CD4-positive, alpha-beta T cell treated with Interleukin-6 at 100 ng/mL for 8 hours (primary cell): ENCODE measurements at places on chromosomes 12 and 14.

GRCh38 chr12:38328306-38328895 lies 11.8 kb downstream of the ALG10B start:
- DNase-seq: peak; percentile 27

DNA sequence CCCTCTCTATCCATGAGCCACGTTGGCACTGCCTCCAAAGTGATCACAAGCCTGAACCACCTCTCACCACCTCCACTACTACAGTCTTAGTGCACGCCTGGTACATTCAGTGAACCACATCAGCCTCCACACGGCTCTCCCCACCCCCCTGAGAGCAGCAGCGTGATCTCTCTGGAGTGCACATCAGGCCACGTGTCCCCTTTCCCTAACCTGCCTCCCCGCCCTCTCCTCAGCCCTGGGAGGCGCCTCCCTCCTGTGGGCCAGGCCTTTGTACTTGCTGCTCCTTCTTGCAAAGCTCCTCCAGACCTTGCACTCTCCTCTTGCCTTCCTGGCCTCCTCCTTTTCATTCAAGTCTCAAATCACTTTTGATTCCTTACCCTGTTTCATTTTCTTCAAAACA lies 49.8 kb downstream of the SLC6A12 start:
- no peak for DNase-seq

- no peak for DNase-seq
Measured at GRCh38 chr14:70144046-70144445, 44.7 kb downstream of the SLC8A3 start.

- DNase-seq: no peak
Measured at GRCh38 chr12:29921307-29921706, 137.6 kb upstream of the TMTC1 start.

GRCh38 chr14:75654127-75654732 lies 6.4 kb downstream of the ERG28 start:
- peak; percentile 77 for DNase-seq

- DNase-seq: peak; percentile 53
Measured at GRCh38 chr12:9064201-9064814, 51.4 kb downstream of the A2M start.

GRCh38 chr12:82203086-82203485 lies 155.1 kb downstream of the CCDC59 start:
- no peak for DNase-seq

DNA sequence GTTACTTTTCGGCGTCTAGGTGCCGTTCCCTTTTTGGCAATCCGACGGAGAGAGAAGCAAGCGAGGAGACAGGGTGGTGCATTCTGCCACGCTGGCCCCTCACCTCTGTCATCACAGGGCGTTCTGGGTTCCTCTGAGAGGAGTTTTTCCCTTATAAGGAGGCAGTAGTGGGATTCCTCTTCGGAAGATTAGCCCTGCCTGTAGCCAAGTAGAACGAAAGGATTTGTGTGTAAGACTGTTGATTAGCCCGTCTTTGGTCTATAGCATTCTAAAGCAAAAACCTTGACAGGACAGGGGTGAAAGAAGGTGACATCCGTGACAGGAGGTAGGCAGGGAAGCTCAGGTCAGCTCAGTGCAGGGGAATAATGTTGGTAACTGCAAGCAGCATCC lies 9.1 kb upstream of the NEMF start:
- DNase-seq: peak; percentile 64

DNA sequence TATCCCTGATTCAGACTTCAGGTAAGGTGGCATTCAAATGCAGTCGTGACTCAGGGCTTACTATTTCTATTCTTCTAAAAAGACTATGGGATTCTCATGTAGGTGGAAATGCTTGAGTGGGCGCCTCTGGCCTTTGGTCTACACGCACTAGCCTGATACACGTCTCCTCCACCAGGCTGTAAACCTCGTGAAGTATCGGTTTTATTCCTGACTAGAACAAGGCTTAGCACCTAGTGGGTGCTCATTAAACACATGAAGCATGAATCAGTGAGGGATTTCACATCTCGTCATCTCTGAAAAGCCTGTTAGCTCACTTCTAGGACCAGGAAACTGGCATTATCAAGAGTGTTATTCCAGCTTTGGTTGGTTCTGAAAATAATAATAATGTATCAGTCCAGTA lies 17.7 kb upstream of the HNF1A start:
- DNase-seq: no peak

- DNase-seq: no peak
Measured at GRCh38 chr12:96986883-96987523, 79.9 kb downstream of the NEDD1 start.

DNA sequence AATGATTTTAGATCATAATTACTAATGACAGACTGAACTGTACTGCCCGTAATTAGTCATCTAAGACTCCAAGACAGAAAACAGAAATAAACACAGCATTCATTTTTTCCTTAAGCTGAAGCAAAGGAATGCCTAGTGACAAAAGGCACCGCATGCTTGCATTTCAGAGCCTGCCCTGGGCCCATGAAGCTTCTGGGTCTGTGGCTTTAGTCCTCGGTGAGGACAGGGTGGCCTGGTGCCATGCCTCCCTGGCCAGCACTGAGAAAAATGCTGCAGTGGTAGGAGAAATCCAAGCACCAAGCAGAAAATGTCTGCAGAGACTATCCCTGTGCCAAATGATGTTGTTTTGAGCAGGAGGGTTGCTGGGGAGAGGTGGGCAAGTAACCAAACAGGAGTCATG lies 171.6 kb downstream of the CALM1 start:
- no peak for DNase-seq

GRCh38 chr12:100706033-100706432 lies 88.5 kb upstream of the ANO4 start:
- DNase-seq: no peak

- DNase-seq: no peak
Measured at GRCh38 chr12:90174198-90174510, 465.5 kb upstream of the ATP2B1 start.

DNA sequence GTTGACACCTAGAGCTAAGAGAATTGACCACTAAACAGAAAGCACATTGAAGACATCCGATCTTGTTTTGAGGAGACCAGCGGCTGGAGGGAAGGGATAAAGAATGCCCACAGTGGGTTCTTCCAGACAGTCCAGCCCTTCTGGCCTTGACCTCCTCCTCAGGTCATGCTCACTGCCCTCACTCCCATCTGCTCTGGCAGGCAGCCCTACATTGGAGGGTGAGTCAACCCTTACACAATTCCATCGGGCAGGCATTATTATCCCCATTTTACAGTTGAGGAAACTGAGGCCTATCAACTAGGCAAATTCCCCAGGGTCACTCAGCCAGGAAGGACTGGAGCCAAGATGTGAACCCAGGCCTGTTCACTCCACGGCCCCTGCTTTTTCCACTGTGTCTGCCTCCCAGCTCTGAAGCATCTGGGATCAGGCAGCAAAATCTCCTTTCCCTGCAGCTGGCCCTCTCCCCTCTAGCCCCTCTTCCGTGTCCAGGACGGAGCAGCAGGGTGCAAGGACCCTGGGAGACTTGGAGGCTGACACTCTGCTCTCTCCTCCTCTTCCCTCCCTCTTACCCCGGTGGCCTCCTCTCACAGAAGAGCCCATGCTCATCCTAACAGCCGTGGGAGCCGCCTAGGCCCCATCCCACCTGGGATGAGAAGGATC lies 5.3 kb downstream of the SCNN1A start:
- DNase-seq: no peak
